ENCODE measurements at places on chromosomes 2 and 18. TPM values are rescaled to one million over a fixed set of nuclear protein-coding genes. Genes with fewer than 3 reads are reported as not detected.

The IL1F10 gene
- not detected for total RNA-seq

The LGALSL gene
- total RNA-seq = 0.76 TPM

The HOXD3 gene
- total RNA-seq = not detected

The SERPINB13 gene
- not detected for total RNA-seq

The KHK gene
- 14.1 TPM for total RNA-seq

The IL36A gene
- total RNA-seq = not detected

The COLEC12 gene
- not detected for total RNA-seq

The KCNJ13 gene
- not detected for total RNA-seq

The CCDC121 gene
- total RNA-seq = 0.25 TPM

The SRD5A2 gene
- 0.04 TPM for total RNA-seq

The CENPA gene
- total RNA-seq = 27.2 TPM

The GALNT13 gene
- not detected for total RNA-seq

The CROCC2 gene
- not detected for total RNA-seq

The EMX1 gene
- not detected for total RNA-seq

The NPHP1 gene
- 1.9 TPM for total RNA-seq

The SUCLG1 gene
- 71.3 TPM for total RNA-seq

The GTF2A1L gene
- not detected for total RNA-seq

The PTPN4 gene
- 34.1 TPM for total RNA-seq

The CRYGB gene
- not detected for total RNA-seq

The CXCR2 gene
- not detected for total RNA-seq

The GAREM1 gene
- total RNA-seq = not detected

The UBE2E3 gene
- total RNA-seq = 34.6 TPM

The GCKR gene
- not detected for total RNA-seq

All from activated CD8-positive, alpha-beta memory T cell treated with anti-CD3 and anti-CD28 coated beads for 36 hours (primary cell).